ENCODE measurements at places on chromosomes 7 and 10. TPM values are rescaled to one million over a fixed set of nuclear protein-coding genes. Genes with fewer than 3 reads are reported as not detected.

GRCh38 chr10:16832351-16833080 lies 15.3 kb upstream of the RSU1 start:
- H3K27me3 ChIP-seq, result no peaks in the 10 kb centered on the region
- no peak for DNase-seq
- H3K27ac ChIP-seq, result no peak overlapping the region
- H3K4me3 ChIP-seq, result no peak overlapping the region

DNA sequence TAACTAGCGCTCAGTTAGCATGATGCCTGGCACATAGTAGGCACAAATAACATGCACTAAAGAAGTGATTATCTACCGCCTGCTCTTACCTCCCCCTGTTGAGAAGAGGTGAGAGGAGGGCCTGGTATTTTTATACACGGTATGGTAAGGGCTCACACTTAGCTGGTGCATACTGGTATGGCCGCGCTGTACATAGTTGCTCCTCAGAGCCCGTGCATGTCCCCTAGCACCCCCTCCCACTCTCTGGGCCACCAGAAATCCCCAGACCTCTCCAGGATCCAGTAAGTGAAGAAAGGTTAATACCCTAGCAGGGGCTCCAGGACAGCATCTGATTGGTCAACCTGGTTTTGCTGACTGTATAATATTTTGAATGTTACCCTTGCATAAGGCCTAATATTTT lies 121.4 kb downstream of the RAB11FIP2 start:
- H3K27me3 ChIP-seq, result no peaks in the 10 kb centered on the region
- no peaks in the 10 kb centered on the region for H3K36me3 ChIP-seq
- no peaks in the 10 kb centered on the region for H3K4me1 ChIP-seq
- DNase-seq, result no peak
- H3K4me3 ChIP-seq, result no peak overlapping the region

DNA sequence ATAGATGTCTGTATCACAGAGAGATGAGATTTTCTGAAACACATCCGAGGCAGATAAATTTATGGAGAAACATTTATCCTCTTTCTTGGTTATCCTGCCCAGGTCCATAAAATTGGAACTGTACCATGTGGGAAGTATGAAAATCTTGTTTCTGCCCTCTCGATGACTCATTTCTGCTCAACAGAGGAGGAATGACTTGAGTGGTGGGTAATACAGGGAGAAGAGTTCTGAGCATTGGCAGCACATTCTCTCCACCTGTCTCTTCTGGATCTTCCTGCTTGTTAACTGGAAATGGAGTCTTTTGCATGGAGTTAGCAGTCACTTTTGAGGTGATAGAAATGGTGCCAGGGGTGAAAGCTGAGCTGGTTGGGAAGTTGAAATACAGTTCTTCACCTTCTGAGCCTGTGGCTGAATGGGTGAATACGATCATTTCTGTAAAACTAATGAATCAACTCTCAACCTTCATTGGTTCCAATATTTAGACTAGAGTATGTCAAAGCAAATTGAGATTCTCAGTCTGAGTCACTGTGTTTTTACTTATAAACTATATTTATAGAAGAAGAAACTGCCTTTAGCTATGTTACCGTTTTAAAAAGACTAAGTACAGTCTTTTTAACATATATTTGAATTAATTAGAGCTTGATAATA lies 945.5 kb downstream of the SORCS3 start:
- no peaks in the 10 kb centered on the region for H3K4me1 ChIP-seq
- no peaks in the 10 kb centered on the region for H3K36me3 ChIP-seq
- DNase-seq, result no peak
- H3K27ac ChIP-seq, result no peak overlapping the region

DNA sequence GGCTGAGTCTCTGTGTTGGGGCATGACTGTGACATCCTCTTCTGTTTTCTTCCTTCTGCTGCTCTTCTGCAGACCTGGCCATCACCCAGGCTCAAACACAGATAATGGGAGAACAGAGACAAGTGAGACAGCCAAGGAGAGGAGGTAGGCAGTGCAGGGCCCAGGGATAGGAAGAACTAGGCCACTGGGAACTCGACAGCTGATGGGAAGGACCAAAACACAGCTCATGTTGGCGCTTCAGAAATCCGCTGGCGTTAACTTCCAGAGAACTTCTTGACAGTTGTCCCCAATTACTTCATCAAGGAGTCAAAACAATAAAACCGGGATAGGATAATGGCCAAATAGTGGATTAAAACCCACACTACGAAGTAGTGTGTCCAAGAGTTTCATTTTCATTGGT lies 97.0 kb upstream of the PALS2 start:
- no peak overlapping the region for H3K4me3 ChIP-seq
- H3K27ac ChIP-seq, result no peak overlapping the region
- no peaks in the 10 kb centered on the region for H3K27me3 ChIP-seq
- no peak for DNase-seq
- H3K36me3 ChIP-seq, result no peaks in the 10 kb centered on the region

DNA sequence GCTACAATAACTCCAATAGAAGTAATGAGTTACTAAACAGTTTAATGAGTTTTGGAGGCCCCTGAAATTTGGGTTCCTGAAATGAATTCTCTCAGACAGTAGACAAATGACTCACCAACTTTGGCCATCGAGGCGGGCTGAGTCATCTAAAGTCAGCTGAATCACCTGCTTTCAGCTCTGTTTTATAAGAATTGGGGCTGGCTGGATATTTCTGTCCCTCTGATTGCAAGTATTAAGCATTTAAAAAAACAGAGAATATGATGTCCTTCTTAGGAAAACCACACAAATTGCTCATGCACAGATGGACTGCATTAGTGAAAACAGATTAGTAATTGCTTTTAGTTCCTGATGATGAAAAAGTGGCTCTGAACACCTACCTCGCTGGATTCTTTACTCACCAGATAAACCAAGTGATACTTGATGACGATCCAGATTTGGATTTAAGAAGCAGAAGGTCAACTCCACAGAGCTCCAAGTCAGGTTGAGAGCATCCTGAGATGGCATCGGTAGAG lies 59.1 kb downstream of the ZNF365 start:
- no peaks in the 10 kb centered on the region for H3K36me3 ChIP-seq
- no peak overlapping the region for H3K27ac ChIP-seq
- H3K4me3 ChIP-seq, result no peak overlapping the region
- DNase-seq, result no peak
- no peaks in the 10 kb centered on the region for H3K4me1 ChIP-seq

Gene CALHM1
- total RNA-seq, result not detected

Gene NCF1
- not detected for total RNA-seq

Gene BTBD16
- 5.0 TPM for total RNA-seq

Gene NKX2-3
- total RNA-seq, result not detected

Gene GOLGA7B
- total RNA-seq, result not detected

Gene CALML3
- total RNA-seq, result not detected

Gene ACBD7
- total RNA-seq, result 2.6 TPM
